Activated CD4-positive, alpha-beta T cell treated with anti-CD3 and anti-CD28 coated beads for 1 hour (primary cell): ENCODE measurements at places on chromosomes 2 and 18.
A peak's percentile ranks its signal among the peaks of the same experiment; 100 is the strongest.

GRCh38 chr2:206533977-206534376 is 90.6 kb downstream of the ADAM23 start:
- DNase-seq, result no peak

GRCh38 chr2:97693476-97693875 is 19.9 kb upstream of the ZAP70 start:
- no peak for DNase-seq

- DNase-seq, result no peak
Measured at GRCh38 chr18:25279556-25279955, 72.4 kb downstream of the ZNF521 start.

DNA sequence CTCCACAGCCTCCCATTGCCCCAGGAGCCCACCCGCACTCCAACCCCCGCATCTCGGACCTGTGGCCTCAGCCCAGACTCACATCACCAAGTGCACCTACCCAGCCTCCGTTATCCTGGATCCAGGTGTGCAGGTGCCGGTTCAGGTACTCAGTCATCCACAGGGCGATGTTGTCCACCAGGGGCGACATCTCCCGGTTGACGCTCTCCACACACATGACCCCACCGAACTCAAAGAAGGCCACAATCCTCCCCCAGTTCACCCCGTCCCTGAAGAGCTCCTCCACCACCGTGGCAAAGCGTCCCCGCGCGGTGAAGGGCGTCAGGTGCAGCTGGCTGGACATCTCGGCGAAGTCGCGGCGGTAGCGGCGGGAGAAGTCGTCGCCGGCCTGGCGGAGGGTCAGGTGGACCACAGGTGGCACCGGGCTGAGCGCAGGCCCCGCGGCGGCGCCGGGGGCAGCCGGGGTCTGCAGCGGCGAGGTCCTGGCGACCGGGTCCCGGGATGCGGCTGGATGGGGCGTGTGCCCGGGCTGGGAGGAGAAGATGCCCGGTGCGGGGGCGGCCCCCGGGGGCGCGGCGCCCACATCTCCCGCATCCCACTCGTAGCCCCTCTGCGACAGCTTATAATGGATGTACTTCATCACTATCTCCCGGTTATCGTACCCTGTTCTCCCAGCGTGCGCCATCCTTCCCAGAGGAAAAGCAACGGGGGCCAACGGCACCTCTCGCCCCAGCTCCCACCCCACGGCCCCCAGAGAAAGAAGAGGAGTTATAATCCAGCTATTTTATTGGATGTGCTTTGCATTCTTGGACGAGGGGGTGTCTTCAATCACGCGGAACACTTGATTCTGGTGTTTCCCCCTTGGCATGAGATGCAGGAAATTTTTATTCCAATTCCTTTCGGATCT is 1.3 kb downstream of the BCL2 start:
- DNase-seq, result peak; percentile 70

DNA sequence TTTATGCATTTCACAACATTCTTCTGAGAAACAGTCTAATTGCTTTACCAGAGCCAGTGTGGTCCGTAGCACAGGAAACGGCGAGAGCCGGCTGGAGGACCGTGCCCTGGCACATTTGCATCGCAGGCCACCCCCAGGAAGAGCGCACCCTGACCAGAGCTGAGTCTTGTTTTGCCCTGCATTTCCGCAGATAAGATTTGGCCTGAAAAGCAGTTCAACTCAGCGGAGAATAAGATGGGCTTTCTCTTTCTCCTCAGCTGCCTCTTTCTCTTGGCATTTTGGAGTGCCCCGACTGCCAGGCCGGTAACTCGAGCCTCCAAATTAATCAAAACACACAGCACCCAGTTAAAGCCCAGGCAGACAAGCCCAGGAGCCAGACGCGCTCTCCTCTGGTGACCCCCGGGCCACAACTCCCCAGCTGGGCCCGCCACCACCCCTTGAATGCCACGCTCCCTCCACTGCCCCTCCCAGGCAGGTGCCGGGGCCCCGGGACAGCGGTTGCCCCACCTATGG is 464 bp downstream of the COL4A4 start:
- DNase-seq, result no peak

- no peak for DNase-seq
Measured at GRCh38 chr2:236366397-236366796, 102.2 kb upstream of the ASB18 start.

DNA sequence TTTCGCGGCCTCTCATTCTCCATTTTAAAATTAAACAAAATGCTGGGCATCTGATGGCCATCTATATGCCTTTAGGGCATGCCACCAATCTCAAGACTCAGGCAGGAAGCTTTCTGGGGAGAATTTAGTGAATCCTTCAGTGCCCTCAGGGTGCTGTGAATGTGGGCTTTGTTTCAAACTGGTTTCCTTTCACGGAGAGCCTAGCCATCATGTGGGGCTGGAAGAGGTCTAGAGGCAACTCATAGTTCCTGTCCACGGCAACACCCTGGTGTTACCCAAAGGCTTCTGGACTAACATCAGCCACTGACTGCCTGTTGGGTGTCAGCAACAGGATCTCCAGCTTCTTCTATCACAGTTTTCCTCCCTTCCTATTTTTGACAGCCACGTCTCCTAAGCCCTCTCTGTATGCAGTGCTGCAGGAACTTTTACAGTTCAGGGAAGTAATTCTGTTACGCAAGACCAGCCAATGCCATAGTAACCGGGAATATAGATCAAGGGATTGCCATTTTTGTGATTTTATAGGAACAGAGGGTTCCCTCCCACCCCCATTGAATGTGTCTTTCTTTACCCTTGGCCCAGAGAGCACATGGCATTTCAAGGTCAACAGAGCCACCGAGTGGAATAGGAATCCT is 7.9 kb upstream of the WDR33 start:
- no peak for DNase-seq

DNA sequence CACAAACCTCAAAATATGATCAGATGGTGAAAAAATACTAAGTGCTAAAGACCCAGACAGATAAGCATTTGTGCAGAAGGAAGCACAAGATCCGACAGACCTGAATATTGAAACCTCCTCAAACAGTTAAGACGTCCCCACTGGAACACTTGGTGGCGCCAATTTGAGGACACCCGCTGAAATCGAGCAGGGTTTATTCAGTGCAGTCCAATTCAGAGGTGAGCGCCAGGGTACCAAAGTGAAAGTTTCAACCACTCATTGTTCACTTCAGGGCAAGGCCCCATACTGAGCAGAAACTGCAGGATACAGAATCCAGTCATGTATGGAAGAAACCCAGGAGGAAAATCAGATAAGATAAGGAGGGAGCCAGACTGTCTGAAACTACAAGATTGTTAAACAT is 417.6 kb downstream of the LRRTM4 start:
- no peak for DNase-seq

GRCh38 chr18:23798824-23799223 is 109.6 kb downstream of the LAMA3 start:
- DNase-seq, result no peak

DNA sequence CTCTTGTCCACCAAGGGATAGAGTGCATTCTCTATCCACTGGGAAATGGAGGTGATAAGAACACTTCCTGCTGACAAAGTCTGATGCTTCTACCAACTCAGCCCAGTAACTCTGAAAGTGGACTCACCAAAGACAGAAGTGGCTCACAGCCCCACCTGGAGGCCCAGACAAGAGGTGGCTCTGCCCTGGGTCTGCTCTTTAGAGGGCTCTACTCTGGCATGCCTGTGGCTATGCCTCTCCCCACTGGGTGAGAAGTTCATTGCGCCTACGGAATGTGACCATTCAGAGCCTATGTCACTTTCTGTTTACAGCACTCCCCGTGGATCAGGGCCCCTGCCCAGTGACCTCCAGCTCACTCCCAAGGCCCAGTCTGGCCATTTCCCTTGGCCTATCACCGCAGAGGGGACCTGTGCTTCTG is 13.5 kb upstream of the XDH start:
- DNase-seq, result no peak

- DNase-seq, result no peak
Measured at GRCh38 chr2:118665784-118666529, 181.5 kb downstream of the EN1 start.

DNA sequence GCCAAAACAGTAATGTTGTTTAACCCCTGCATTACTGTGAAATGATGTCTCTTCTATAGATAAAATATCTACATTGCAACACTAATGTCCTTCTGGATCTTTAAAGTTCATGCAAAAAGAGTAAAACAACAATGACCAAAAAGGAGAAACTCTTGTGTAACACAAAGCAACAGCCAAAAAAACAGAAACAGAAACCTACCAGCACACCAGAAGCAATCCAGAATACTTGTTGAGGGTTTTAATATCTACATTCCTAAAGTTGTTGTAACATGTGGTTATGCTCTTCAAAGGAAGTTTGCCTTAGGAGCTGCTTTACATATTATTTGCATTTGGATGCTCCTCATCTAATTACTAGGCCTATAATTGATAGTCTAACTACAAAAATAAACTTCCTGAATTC is 157.2 kb downstream of the BABAM2 start:
- no peak for DNase-seq
